NCI-H1105 (cell line): ENCODE measurements at places on chromosomes 11 and 22.

GRCh38 chr11:7982582-7983119 is 4.5 kb upstream of the EIF3F start:
- no peak for DNase-seq

DNA sequence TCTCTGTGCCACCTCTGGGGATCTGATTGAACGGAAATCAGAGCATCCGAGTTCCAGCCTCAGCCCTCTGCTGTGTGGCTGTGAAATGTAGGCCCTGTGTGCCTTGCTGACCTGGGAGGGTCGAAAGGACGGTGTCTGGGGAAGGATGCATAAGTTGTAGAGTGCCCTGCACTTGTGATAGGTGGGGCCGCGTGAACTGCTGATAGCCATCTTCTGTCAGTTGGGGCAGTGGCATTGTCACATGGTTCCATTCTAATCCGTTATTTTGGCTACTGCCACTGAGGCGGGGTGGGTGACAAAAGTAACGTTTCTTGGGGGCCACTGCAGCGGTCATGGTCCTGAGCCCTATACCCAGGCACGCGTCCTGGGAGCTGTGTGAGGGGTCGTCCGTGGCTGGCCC is 63.4 kb downstream of the LRP5 start:
- no peak for DNase-seq

DNA sequence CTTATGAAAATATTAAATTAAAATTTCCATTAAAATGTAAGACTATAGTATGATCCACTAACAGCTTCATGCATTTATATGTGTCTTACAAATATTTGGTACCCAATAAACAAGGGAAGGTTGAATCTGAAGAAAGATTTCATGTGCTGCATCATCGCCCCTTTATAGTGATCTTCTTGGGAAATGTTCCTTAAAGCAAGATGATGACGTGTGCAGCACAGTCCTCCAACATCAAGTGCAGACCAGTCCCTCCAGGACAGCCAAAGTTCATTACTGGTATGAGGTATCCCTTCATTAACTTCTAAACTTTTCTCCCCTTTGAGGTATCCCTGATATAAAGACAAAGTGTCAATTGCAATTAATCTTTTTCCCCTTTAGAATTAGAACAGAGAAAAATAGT is 567.0 kb downstream of the METTL15 start:
- no peak for DNase-seq

DNA sequence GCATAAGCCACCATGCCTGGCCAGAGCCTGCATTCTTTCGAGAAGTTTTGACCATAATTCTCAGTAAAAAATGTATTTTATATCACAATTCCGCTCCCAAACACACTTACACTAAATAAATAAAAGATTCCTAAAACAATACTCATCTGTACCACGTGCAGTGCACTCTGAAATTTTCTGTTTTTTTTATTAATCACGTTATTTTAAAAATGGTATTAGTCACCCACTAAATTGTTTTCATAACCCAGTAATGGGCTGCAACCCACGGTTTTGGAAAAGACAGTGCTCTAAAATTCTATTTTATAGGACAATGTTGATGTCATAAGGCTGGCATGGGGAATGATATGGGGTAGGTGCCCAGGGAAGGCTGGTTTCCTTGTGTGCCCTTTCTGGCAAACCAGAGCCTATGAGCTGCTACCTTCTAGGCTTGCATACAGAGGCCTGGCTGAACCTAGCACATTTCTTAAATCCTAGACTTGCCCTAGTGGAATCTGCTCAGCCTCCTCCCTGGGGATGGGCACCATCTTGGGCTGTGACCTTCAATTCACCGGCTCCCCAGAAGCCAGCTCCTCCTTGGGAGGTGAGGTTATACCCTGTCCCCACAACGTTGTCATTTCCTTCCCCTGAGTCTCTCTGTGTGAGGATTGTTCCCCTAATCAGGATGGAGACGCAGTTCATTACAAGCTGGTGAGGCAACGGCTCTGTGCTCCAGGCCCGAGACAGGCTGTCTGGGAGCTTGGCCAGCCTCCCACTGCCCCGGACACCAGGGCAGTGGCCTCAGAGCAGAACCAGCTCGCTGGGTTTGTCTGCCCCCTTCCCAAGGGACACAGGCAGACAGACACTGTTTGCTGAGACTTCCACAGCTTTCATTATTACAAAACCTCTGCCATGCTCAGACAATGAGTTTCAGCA is 116.5 kb upstream of the NAV2 start:
- DNase-seq, result no peak

DNA sequence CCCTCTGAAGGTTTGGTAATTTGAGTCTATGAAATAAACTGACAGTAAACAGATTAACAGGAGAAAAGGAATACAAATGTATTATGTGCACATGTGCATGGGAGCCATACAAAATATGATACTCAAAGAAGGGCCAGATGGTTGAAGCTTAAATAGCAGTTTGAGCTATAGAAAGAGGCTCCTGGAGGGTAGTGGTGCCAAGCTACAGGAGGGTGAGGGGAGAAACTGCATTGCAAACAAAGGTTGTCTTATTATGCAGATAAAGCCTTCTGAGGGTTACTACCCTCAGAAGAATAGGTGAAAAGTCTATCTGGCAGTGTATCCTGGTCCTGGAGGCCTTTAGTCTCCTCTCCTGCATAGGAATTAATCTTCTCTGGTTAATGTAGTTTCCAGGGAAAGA is 267.3 kb upstream of the MPPED2 start:
- no peak for DNase-seq

DNA sequence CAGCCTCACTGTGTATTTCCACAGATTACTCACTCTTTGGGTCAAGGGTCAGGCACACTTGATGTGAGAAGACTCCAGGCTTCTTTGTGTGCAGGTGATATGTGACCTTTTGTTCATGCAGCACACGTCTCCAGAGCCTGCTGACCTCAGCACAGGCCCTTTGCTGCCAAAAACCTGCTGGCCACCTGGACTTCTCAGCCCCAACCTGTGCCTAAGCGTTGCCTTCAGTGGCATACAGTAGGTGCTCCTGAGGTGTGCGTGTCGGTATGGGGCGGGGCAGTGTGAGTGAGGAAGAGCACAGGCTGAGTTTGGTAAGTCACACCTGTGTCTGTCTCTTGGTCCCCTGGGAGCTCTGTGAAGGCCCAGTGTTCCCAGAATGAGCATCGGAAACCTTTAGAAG is 58.1 kb downstream of the WNT11 start:
- no peak for DNase-seq

DNA sequence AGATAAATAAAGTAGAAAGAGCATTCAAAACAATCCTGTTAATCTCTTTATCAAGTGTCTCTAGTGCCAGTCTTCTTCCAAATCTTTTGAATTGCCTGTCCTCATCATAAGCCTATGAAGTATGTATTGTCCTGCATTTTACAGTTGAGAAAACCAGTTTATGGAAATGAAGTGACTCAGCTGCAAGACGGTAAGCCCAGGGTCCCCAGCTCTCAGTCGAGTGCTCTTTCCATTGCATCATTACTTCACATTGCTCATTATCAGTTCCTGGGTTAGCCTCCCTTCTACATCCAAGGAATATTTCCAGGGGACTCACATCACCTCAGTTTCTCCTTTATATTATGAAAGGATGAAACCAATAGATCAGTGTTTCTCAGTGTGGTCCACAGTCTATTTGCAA is 9.1 kb upstream of the P4HA3 start:
- no peak for DNase-seq

GRCh38 chr11:94873916-94874540 is 99.3 kb downstream of the CWC15 start:
- no peak for DNase-seq

- DNase-seq, result no peak
Measured at GRCh38 chr22:20748082-20748481, 25.8 kb upstream of the SERPIND1 start.

- DNase-seq, result no peak
Measured at GRCh38 chr11:123139206-123139605, 55.8 kb downstream of the CLMP start.

DNA sequence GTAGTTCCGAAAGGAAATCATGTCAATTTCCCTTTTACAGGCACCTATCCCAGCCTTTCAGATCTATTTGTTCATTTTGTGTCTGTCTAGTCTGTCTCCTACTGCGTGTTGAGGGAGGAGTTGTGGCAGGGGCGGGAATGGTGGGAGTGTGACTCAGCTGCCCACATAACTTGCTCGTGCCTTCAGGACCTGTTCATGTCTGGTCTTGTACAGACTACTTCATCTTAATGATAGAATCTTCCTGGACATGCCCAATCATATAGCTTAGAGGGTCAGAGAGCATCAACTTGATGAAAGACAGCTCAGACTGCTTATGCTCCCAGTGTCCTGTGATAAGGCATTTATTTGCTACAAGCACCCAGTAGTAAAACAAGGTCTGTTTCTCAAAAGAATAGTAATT is 61.0 kb upstream of the BIRC3 start:
- DNase-seq, result no peak

GRCh38 chr11:9144828-9145227 is 53.4 kb upstream of the SCUBE2 start:
- no peak for DNase-seq

GRCh38 chr11:18384157-18384641 is 10.2 kb upstream of the LDHA start:
- no peak for DNase-seq

DNA sequence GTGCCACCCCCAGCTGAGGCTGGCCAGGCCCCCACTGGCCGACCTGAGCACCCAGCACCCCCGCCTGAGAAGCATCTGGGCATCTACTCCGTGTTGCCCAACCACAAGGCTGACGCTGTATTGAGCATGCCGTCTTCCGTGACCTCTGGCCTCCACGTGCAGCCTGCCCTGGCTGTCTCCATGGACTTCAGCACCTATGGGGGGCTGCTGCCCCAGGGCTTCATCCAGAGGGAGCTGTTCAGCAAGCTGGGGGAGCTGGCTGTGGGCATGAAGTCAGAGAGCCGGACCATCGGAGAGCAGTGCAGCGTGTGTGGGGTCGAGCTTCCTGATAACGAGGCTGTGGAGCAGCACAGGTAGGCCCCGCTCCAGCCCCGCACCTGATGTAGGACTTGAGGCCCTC is 4.7 kb downstream of the ZBTB16 start:
- DNase-seq, result no peak

DNA sequence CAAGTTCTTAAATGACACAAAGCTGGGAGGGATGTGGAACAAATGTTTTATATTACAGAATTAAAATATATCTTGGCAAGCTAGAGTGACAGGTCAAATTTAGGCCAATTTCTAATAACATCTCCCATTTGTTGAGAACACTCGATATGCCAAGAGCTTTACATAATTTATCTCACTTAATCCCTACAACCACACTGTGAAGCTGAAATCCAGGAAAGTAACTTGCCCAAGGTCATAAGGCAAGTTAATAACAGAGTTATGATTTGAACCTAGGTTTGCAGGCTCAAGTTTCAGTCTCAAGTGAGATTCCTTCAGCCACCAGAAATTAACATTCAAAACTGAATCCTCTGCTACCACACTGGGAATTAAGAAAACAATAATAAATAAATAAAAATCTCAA is 38.3 kb downstream of the RAB30 start:
- no peak for DNase-seq

DNA sequence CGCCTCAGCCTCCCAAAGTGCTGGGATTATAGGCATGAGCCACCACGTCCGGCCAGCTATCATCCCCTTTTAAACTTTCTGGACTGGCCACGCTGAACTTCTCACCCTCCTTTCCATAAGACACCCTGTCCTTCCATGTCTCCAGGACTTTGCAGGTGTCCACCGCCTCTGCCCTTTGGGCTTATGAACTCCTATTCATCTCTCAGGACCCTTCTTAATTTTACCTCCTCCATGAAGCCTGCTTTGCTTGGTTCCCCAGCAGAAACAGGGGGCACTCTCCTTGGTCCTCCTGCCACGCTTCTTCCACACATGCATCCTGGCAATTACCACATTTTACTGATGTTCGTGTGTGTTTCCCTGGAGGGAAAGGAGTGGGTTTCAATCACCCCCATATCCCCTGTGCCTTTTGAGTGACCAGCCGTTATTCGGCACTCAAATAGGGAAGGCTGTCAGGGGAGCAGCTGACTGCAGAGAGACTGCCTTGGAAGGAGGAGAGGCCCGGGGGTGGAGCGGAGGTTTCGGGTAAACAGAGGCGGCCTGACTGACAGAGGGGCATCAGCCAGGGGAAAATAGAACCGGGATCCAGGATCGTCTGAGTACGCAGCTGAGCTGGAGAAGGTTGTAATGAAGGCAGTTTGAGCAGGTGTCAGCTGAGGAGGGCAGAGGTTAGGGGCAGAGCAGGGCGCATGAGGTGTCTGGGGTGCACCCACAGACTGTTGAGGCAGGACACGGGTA is 27.1 kb upstream of the CHKA start:
- no peak for DNase-seq

GRCh38 chr11:92304271-92304670 is 79.7 kb downstream of the FAT3 start:
- DNase-seq, result no peak

GRCh38 chr11:102497061-102497460 is 33.5 kb downstream of the MMP7 start:
- no peak for DNase-seq

- no peak for DNase-seq
Measured at GRCh38 chr11:111045874-111046273, 199.7 kb upstream of the POU2AF2 start.
